ENCODE measurements at places on chromosomes 5 and 9.

DNA sequence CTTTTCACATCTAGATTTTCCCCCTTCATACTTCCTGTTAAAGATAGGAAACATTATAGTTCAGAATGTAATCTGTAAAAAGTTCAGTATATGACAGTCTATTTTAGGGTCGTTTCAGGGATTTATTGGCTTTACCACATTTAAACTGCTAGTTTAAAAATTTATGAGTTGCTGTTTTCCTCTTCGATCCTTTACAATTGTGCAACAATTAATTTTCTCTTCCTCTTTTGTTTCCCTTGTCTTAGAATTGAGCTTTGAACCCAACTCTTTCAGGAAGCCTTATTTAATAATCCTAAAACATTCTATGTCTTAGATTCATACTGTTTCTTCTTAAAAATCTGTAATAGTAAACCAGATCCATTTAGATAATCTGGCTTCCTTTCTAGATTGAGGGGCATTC, 16.4 kb downstream of the ZSWIM6 start:
- DNase-seq, result no peak

- DNase-seq, result no peak
Observed at GRCh38 chr9:3887786-3888496, 362.1 kb upstream of the RFX3 start.

DNA sequence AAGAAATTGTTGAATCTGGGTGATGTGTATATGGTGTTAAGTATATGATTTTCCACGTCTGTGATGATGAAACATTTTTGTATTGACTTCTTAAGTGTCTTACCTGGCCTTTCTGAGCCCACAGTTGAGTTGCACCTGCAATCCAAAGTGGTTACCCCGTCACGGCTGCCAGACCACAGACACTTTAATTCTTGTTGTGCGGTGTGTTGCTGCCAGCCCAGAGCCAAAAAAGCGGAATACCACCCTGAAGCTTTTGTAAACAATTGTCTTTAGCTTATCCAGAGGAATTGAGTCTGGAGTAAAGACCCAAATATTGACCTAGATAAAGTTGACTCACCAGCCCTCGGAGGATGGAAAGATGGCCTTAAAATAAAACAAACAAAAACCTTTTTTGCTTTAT, 35.1 kb downstream of the MTAP start:
- DNase-seq, result no peak

- no peak for DNase-seq
Observed at GRCh38 chr5:395156-395920, 47.6 kb upstream of the EXOC3 start.

DNA sequence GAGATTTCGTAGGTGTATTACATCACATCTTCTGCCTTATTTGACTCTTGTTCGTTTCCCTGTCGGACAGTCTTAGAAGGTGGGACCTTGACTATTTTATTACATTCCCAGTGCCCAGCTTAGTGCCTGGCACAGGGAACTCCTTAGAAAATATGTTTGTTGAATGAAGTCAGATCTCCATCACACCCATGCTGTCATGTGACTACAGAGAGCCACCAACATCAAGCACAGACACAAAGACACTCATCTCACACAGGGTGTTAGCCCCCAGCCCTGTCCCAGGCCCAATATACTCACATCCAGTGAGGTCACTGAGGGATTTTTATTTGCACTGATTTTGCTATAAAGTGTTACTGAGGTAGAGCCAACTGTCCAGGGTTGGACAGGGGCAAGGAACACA, 692 bp upstream of the SRA1 start:
- DNase-seq, result no peak

DNA sequence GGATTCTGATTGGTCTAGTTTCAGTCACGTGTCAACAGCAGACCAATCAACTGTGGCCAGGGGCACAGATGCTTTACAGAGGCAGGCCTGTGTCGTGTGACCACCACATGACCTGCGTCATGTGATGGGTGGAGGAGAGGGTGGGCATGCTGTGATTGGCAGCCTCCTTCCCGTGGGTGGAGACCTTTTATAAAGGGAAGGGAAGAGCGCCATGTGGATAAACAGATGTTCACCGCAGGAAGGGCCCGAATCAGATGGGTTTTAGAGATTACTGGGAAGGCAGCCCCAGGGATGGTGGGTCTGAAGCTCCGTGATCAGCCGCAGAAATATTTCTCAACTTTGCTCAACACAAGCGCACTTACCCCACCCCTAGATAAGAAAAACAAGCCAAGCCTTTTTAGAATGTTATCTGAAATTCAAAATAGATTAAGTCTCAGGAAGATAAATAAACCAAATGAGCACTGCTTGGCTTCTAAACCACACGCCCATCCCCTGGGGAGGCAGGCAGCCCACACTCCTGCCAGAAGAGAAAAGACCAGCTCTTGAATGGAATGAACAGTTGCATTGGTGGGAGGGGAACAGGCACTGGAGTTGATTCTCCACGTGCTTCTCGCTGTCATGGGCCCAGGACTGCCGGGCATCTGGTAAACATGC, 43.6 kb downstream of the ROPN1L start:
- no peak for DNase-seq

- DNase-seq, result no peak
Observed at GRCh38 chr9:102986425-102986824, 8.7 kb upstream of the CYLC2 start.

DNA sequence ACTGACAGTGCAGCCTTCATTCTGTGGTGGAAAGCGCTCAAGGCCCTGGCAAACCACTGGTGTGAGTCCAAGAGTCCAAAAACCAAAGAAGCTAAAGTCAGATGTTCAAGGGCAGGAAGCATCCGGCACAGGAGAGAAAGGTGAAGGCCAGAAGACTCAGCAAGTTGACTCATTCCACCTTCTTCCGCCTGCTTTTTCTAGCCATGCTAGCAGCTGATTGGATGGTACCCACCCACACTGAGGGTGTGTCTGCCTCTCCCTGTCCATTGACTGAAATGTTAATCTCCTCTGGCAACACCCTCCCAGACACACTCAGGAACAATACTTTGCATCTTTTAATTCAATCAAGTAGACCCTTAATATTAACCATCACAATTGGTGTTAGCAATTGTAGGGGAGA, 296.1 kb downstream of the NDUFS4 start:
- DNase-seq, result no peak

DNA sequence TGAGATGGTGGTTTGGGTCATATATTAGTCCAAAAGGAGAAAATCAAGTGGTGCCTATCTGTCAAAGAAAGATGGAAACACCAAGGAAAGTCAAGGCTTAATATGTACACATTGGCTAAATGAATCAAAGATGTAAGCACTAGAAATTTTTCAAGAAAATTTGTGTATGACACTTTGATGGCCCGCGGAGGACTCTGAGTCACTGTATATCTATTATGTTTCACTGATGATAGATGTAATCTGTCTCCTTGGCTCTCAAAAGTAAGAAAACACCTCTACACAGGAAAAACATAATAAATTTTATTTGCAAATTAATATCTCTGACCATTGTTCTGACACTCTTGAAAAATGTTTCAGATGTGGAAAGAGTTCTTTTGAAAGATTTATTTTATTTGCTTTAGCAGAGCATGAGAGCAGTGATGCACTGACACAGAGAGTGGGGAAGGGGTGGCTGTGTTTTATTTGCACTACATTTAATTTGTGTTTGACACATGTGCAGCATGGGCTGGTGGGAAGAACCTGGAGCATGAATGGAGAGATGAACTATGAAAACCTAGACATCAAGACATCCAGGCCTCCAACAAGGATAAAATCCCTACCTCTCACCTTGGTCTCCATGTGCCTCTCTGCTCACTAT, 180.8 kb upstream of the GAS1 start:
- no peak for DNase-seq
